ENCODE measurements at places on chromosomes 6 and 20. TPM values are rescaled to one million over a fixed set of nuclear protein-coding genes. Genes with fewer than 3 reads are reported as not detected.

IL20RA gene
- 10.9 TPM for total RNA-seq

GRCh38 chr6:33812669-33813068 is 8.9 kb upstream of the MLN start:
- H3K27me3 ChIP-seq = peaks cover 32% of the 10 kb centered on the region
- DNase-seq = peak; percentile 56
- H3K36me3 ChIP-seq = no peaks in the 10 kb centered on the region
- H3K27ac ChIP-seq = no peak overlapping the region

- H3K27me3 ChIP-seq = no peaks in the 10 kb centered on the region
- no peak overlapping the region for H3K27ac ChIP-seq
- H3K4me3 ChIP-seq = no peak overlapping the region
Observed at GRCh38 chr6:165653196-165653595, 9.8 kb downstream of the PDE10A start.

TNXB gene
- total RNA-seq = 120 TPM

LRRC1 gene
- 13.4 TPM for total RNA-seq

GRCh38 chr20:40481337-40481736 is 207.7 kb downstream of the MAFB start:
- H3K27ac ChIP-seq = no peak overlapping the region
- H3K36me3 ChIP-seq = no peaks in the 10 kb centered on the region
- no peaks in the 10 kb centered on the region for H3K4me1 ChIP-seq
- no peaks in the 10 kb centered on the region for H3K27me3 ChIP-seq
- DNase-seq = no peak
- no peak overlapping the region for H3K4me3 ChIP-seq

- no peak overlapping the region for H3K4me3 ChIP-seq
- no peak for DNase-seq
- no peak overlapping the region for H3K27ac ChIP-seq
- no peaks in the 10 kb centered on the region for H3K36me3 ChIP-seq
- no peaks in the 10 kb centered on the region for H3K27me3 ChIP-seq
- H3K4me1 ChIP-seq = no peaks in the 10 kb centered on the region
Observed at GRCh38 chr20:9287826-9288225, 218.9 kb downstream of the PLCB4 start.

DNA sequence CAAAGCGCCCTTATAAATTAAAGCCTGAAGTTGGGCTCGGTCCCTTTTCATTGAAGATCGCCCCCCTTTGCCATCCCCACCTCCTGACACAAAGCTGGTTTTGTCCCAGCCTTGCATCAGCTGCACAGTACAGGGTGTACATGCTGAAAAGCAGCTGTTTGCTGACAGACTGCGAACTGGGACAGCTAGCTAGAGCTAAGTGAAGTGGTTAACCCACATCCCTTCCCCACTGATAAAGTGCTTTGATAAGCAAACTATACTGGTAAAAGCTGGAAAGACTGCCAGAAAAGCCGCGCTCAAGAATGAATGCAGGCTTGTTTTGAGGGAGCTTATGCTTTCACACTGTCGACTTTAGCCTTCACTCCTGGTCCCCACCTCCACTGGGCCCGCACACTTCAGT is 207.3 kb downstream of the GMDS start:
- H3K27ac ChIP-seq = no peak overlapping the region
- H3K36me3 ChIP-seq = no peaks in the 10 kb centered on the region
- H3K27me3 ChIP-seq = no peaks in the 10 kb centered on the region
- H3K4me1 ChIP-seq = no peaks in the 10 kb centered on the region

JARID2 gene
- total RNA-seq = 16.0 TPM

MAP7 gene
- total RNA-seq = 18.3 TPM

- no peak overlapping the region for H3K27ac ChIP-seq
- no peaks in the 10 kb centered on the region for H3K4me1 ChIP-seq
- no peaks in the 10 kb centered on the region for H3K27me3 ChIP-seq
- H3K4me3 ChIP-seq = no peak overlapping the region
Observed at GRCh38 chr20:23326774-23327173, 23.8 kb upstream of the NXT1 start.

- no peaks in the 10 kb centered on the region for H3K4me1 ChIP-seq
- H3K27me3 ChIP-seq = no peaks in the 10 kb centered on the region
- no peak overlapping the region for H3K4me3 ChIP-seq
- H3K36me3 ChIP-seq = no peaks in the 10 kb centered on the region
Observed at GRCh38 chr6:19873031-19873430, 35.9 kb downstream of the ID4 start.

DNA sequence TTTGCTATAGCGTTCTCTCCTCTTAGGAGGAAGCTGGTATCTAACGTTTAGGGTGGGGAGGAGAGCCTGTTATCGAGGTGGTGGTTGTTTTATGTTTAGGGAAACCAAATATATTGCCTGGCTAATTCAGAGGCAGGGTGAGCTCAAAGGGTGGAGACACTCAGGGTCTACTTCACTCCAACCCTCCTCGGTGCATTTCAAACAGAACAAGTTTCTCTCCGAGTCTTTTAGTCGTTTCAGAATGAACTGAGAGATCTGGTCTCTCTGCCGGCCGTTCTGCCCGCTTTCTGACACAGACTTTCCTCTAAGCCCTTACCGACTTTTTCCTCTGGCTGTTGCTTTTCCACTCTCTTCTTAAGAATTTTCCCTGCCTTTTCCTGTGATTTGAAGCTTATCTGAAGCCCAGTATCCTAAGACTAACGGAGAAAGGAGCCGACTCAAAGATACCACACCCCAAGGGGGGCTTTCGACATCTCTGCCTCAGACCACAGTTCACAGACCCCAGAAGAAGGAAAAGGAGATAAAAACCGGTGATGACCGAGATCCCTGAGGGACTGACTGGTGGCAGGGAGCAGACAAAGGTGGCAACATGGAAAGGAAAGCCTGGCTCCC is 865 bp downstream of the STK38 start:
- H3K4me1 ChIP-seq = peaks cover 52% of the 10 kb centered on the region
- no peak for DNase-seq
- no peaks in the 10 kb centered on the region for H3K27me3 ChIP-seq
- H3K27ac ChIP-seq = peak overlapping the region; percentile 95

- H3K36me3 ChIP-seq = no peaks in the 10 kb centered on the region
- no peaks in the 10 kb centered on the region for H3K27me3 ChIP-seq
- DNase-seq = no peak
Observed at GRCh38 chr6:130697271-130697994, 129.8 kb upstream of the SMLR1 start.

DNA sequence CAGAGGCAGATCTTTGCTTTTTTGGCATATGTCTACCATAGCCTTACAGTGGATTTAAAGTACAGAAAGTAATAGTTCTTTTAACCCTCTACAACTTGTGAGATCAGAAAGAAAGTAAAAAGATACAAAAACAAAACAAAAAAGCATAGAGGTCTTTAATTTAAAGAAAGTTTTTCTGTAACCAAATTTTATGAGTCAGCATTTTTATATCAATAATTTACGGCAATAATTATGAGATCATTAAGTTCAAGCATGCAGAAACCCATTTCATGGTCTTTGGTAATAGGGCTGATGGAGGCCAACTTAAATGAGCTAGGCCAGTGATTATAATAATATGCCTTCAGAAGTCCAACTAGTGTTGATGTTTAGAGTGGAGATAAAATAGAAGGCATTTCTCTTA is 145.9 kb downstream of the AIG1 start:
- no peaks in the 10 kb centered on the region for H3K4me1 ChIP-seq
- H3K27me3 ChIP-seq = no peaks in the 10 kb centered on the region
- no peak overlapping the region for H3K4me3 ChIP-seq
- H3K36me3 ChIP-seq = no peaks in the 10 kb centered on the region

- H3K27me3 ChIP-seq = no peaks in the 10 kb centered on the region
- no peaks in the 10 kb centered on the region for H3K4me1 ChIP-seq
- peak; percentile 31 for DNase-seq
- H3K36me3 ChIP-seq = peaks cover 94% of the 10 kb centered on the region
Observed at GRCh38 chr20:25288291-25289181, 40.7 kb downstream of the PYGB start.

RIPOR3 gene
- 11.0 TPM for total RNA-seq

DNA sequence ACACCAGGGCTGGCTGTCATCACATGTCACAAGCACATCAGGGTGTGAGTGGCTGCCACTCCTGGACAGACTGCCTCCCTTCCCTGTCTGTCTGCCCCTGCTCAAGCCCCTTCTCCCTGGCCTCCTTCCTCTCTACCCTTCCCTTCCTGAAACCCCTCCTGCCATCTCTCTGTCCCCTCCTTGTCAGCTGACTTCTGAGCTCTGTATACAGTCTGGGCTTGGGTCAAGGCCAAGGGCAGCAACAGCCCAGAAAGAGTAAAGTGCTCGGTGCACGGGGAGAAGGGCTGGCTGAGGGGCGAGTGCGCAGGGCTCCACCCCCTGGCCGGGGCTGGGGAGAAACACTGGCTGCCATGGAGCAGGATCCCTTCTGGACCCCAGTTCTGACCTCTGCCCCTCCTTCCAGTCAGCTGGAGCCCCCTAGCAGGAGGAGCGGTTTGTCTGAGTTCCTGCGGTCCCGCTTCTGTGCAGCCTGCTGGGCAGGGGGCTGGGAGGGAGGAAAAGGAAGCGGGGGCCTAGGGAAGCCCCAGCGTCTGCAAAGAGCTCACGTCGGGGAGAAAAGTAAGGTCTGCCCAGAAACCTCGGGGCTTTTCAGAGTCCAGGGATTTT is 2.0 kb downstream of the LKAAEAR1 start:
- H3K4me1 ChIP-seq = peaks cover 46% of the 10 kb centered on the region
- no peak for DNase-seq
- H3K27ac ChIP-seq = no peak overlapping the region
- H3K36me3 ChIP-seq = no peaks in the 10 kb centered on the region
- peaks cover 29% of the 10 kb centered on the region for H3K27me3 ChIP-seq

- no peaks in the 10 kb centered on the region for H3K36me3 ChIP-seq
- no peak for DNase-seq
- H3K4me1 ChIP-seq = no peaks in the 10 kb centered on the region
Observed at GRCh38 chr6:50935442-50935841, 116.8 kb downstream of the TFAP2B start.

KCNQ2 gene
- not detected for total RNA-seq

MAP3K5 gene
- 32.0 TPM for total RNA-seq

GRCh38 chr6:3749067-3749841 is 2.3 kb downstream of the PXDC1 start:
- DNase-seq = peak; percentile 78
- peaks cover 58% of the 10 kb centered on the region for H3K4me1 ChIP-seq
- H3K36me3 ChIP-seq = peaks cover 5% of the 10 kb centered on the region
- peak overlapping the region; percentile 78 for H3K4me3 ChIP-seq

GRCh38 chr6:49732781-49733180 is 11.4 kb downstream of the CRISP3 start:
- H3K36me3 ChIP-seq = no peaks in the 10 kb centered on the region
- no peak for DNase-seq
- H3K27me3 ChIP-seq = no peaks in the 10 kb centered on the region
- no peaks in the 10 kb centered on the region for H3K4me1 ChIP-seq
- H3K27ac ChIP-seq = no peak overlapping the region
- H3K4me3 ChIP-seq = no peak overlapping the region

TSHZ2 gene
- 12.6 TPM for total RNA-seq

- no peak overlapping the region for H3K27ac ChIP-seq
- no peak for DNase-seq
- H3K4me3 ChIP-seq = no peak overlapping the region
- H3K36me3 ChIP-seq = no peaks in the 10 kb centered on the region
Observed at GRCh38 chr6:45808042-45808645, 207.5 kb downstream of the CLIC5 start.

- peaks cover 50% of the 10 kb centered on the region for H3K4me1 ChIP-seq
- peak overlapping the region; percentile 64 for H3K4me3 ChIP-seq
- no peaks in the 10 kb centered on the region for H3K27me3 ChIP-seq
- H3K27ac ChIP-seq = peak overlapping the region; percentile 88
- no peak for DNase-seq
Observed at GRCh38 chr6:36131511-36132245, 1.4 kb downstream of the MAPK13 start.

GRCh38 chr20:57769756-57770155 is 59.9 kb upstream of the PMEPA1 start:
- no peaks in the 10 kb centered on the region for H3K36me3 ChIP-seq
- H3K27ac ChIP-seq = no peak overlapping the region
- H3K4me3 ChIP-seq = no peak overlapping the region
- no peak for DNase-seq
- H3K27me3 ChIP-seq = no peaks in the 10 kb centered on the region
- H3K4me1 ChIP-seq = no peaks in the 10 kb centered on the region

GRCh38 chr6:11363881-11364576 is 131.6 kb upstream of the NEDD9 start:
- peak overlapping the region; percentile 83 for H3K27ac ChIP-seq
- no peaks in the 10 kb centered on the region for H3K36me3 ChIP-seq
- H3K27me3 ChIP-seq = no peaks in the 10 kb centered on the region
- H3K4me1 ChIP-seq = peaks cover 66% of the 10 kb centered on the region
- DNase-seq = no peak
- H3K4me3 ChIP-seq = no peak overlapping the region

TBX18 gene
- 1.5 TPM for total RNA-seq

OOEP gene
- not detected for total RNA-seq

LINC00237 gene
- not detected for total RNA-seq

DNA sequence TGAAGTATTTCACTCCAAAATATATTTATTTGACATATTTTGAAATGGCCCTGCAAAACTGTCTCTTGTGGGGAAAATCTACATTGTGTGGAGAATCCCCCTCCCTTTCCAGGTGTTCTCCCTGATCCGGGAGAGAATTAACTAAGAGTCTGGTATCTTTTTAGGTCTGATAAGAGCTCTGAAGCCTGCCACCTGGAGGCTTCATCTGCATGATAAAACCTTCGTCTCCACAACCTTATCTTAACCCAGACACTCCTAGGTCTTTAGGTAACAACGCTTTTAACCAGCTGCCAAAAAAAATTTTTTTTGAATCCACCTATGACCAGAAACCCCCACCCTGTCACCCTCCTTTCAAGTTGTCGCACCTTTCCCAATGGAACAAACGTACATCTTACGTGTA is 43.0 kb downstream of the FAM184A start:
- H3K4me1 ChIP-seq = peaks cover 14% of the 10 kb centered on the region
- H3K27ac ChIP-seq = peak overlapping the region; percentile 37
- H3K36me3 ChIP-seq = no peaks in the 10 kb centered on the region

TAAR8 gene
- total RNA-seq = not detected

ULBP3 gene
- 2.4 TPM for total RNA-seq

SESN1 gene
- total RNA-seq = 37.9 TPM

LAMA4 gene
- 91.2 TPM for total RNA-seq

- no peaks in the 10 kb centered on the region for H3K27me3 ChIP-seq
- H3K4me1 ChIP-seq = peaks cover 10% of the 10 kb centered on the region
- no peak overlapping the region for H3K27ac ChIP-seq
Observed at GRCh38 chr6:31892821-31893220, 4.7 kb downstream of the EHMT2 start.

- no peak overlapping the region for H3K4me3 ChIP-seq
- H3K4me1 ChIP-seq = peaks cover 21% of the 10 kb centered on the region
- H3K36me3 ChIP-seq = no peaks in the 10 kb centered on the region
- no peaks in the 10 kb centered on the region for H3K27me3 ChIP-seq
- no peak for DNase-seq
Observed at GRCh38 chr6:137698636-137699030, 168.4 kb upstream of the TNFAIP3 start.

- DNase-seq = no peak
- no peaks in the 10 kb centered on the region for H3K36me3 ChIP-seq
- H3K27me3 ChIP-seq = no peaks in the 10 kb centered on the region
- H3K4me1 ChIP-seq = no peaks in the 10 kb centered on the region
- H3K27ac ChIP-seq = no peak overlapping the region
Observed at GRCh38 chr6:131545317-131545716, 27.7 kb upstream of the ARG1 start.

GRCh38 chr20:34082232-34082887 is 29.7 kb downstream of the EIF2S2 start:
- no peaks in the 10 kb centered on the region for H3K27me3 ChIP-seq
- H3K27ac ChIP-seq = peak overlapping the region; percentile 37
- no peak for DNase-seq
- H3K4me1 ChIP-seq = peaks cover 23% of the 10 kb centered on the region
